ENCODE measurements at places on chromosomes 12 and 14. TPM values are rescaled to one million over a fixed set of nuclear protein-coding genes. Genes with fewer than 3 reads are reported as not detected.

DNA sequence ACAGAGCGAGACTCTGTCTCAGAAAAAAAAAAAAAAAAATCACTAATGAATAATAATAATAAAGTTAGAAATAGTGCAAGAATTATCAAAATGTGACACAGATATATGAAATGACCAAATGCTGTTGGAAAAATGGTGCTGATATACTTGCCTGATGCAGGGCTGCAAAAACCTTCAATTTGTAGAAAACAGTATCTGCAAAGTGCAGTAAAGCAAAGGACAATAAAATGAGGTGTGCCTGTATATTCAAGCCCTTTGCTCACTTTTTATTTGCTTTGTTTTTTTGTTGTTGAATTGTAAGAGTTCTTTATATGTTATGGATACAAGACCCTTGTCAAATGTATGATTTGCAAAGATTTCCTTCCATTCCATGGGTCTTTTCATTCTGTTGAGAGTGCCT, 9.0 kb upstream of the PAPOLA start:
- no peak for DNase-seq

- no peak for DNase-seq
Measured at GRCh38 chr12:132267873-132268272, 61.5 kb downstream of the GALNT9 start.

Gene PRPH
- not detected for total RNA-seq

DNA sequence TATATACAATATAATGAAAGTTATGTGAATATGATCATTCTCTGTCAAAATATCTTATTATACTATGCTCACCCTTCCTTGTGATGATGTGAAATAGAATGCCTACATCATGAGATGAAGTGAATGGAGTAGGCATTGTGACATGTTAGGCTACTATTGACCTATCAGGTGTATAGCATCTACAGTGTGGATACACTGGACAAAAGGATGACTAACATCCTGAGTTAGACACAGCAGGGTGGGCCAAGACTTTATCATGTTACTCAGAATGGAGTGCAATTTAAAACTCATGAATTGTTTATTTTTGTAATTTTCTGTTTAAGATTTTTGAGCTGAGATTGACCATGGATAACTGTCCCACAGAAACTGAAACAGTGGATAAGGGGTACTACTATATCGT, 53.4 kb upstream of the NAV3 start:
- no peak for DNase-seq

GRCh38 chr14:60090864-60091519, 731 bp upstream of the PCNX4 start:
- peak; percentile 85 for DNase-seq

Gene TIGAR
- 4.8 TPM for total RNA-seq

Gene TMEM121
- not detected for total RNA-seq

- DNase-seq = peak; percentile 54
Measured at GRCh38 chr12:51381226-51382079, 9.8 kb downstream of the GALNT6 start.

GRCh38 chr12:19129486-19130223, at the start of gene PLEKHA5:
Gene PLEKHA5 (plus strand): TSS chr12:19129733. CDS start chr12:19129800, 67 bp downstream.
- DNase-seq = no peak

GRCh38 chr14:35405304-35405996, 901 bp upstream of the NFKBIA start:
- DNase-seq = peak; percentile 63

DNA sequence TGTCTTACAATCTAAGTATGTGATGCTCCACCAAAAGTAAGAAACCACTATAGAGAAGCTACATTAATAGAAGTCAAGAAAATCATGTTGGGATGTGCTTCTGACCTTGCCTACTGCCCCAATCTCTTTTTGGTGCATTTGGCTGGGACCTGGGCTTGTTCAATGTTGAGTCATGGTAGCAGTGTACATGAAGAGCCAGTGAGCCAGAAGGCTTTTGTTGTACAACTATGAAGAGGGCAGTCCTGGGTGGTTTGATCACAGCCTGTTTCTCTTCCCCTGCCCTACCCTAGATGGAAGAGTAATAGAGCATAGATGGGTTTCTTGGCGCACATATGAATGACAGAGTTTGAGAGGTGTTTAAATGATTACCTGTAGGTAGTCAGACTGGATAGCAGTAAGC, 56.4 kb downstream of the UBR7 start:
- no peak for DNase-seq

Gene GALNT6
- 9.1 TPM for total RNA-seq

DNA sequence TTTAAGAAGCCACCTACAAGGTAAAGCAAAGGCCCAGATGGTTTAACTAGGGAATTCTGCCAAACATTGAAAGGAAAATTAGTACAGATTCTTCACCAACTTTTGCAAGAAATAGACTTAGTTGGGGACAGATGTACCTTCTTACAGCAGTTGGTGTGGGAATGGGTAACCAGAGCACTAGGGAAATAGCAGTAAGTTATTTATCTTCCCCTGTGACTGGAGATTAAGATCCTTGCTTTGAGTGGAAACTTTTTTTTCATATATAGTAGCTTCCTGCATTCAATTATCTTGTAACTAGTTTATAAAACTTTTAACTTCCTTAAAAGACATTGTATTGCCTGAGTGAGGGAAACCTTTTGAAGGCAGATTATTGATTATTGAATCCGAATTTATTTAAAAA, 44.2 kb downstream of the ARID2 start:
- DNase-seq = no peak

DNA sequence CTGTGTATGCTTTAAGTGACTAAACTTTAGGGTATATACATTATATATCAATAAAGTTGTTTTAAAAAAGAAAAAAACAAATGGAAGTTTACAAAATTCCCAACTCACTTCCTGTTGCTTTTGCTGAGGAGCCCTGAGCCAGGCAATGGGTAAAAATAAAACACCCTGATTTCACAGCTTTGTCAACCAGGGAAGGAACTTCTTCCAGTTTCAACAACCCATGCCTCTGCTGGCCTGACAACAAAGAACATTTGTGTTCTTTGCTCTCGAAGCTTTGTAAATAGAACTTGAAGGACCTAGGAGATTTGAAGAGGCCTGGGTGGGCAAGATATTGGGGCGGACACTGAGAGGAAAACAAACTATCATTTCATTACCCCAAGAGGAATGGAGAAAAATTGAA, 141.2 kb upstream of the NOS1 start:
- no peak for DNase-seq

DNA sequence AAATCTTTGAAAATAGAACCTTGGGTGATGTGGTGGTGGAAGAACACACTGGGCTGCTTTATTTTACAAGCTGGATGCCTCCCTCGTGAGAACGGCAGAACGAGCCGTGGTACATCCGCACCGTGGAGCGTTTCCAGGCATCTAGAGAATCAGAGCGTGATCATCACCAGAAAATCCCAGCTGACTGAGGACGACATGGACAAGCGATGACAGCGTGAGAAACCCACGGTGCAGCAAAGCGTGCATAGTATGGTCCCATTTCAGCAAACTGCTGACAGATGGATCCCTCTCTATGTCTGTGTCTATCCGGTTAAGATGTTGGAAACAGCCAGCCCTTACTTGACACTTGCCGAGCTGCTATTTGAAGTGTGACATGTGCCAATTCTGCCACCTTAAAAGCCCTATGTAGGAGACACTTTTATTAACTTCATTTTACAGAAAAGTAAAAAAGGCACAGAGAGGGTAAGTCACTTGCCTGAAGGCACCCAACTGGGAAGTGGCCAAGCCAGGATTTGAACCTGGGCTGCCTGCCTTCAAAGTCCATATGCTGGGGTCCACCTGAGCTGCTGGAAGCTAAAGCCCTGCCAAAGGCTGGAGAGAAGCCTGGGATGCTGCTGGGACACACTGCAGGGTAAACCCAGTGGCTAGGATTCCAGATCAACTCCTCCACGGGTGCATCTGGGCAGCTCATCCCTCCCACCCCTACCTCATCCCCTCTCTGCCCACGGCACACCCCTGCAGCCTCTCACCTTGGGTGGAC, 14.9 kb downstream of the SCARB1 start:
- no peak for DNase-seq

All from Karpas-422 (cell line).